ENCODE measurements at places on chromosomes 12 and 14. TPM values are rescaled to one million over a fixed set of nuclear protein-coding genes. Genes with fewer than 3 reads are reported as not detected.

- DNase-seq = no peak
Observed at GRCh38 chr12:57620245-57620935, 9.2 kb downstream of the ARHGEF25 start.

- DNase-seq = no peak
Observed at GRCh38 chr12:100624571-100624970, 51.1 kb downstream of the GAS2L3 start.

ACOT6 gene
- 0.19 TPM for polyA plus RNA-seq

DNA sequence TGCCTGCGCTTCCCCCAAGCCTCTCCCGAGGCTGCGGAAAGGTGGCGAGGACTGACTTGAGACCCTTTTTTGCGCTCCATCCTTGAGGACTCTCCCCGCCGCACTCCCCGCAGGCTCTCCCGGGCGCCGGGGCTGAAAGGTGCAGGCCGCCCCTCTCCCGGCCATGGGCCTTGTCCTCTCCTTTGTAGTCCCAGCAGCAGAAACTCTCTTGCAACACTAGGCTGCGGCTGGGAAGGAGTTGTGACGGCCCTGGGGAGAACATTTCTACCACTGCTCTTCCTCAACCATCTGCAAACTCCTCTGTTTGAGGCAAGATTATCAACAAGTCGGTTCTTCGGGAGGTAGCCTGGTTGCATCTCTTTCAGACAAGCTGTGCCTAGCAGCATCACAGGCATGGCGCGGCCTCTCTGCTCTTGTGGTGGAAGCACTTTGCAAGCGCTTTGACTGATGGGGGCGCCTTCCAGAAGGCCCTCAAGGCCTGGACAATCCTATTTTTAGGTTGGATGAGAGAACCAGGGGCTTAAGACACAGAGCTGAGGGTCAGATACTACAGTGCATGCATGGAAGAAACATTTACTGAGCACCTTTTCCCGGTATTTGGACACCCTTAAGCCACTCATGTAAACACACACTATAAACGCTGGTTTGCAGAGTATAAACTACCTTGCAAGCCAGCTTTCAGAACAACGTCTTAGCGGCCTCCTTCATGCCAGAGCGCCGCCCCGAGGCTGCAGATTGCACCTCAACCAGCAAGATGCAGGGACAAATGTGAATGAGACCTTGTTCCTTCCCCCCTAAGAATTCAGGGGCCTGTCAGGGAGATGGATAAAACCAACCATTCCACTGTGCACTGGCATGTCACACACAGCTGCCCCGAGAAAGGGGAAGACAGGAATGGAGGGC, 1.2 kb upstream of the PRIMA1 start:
- DNase-seq = no peak

DNA sequence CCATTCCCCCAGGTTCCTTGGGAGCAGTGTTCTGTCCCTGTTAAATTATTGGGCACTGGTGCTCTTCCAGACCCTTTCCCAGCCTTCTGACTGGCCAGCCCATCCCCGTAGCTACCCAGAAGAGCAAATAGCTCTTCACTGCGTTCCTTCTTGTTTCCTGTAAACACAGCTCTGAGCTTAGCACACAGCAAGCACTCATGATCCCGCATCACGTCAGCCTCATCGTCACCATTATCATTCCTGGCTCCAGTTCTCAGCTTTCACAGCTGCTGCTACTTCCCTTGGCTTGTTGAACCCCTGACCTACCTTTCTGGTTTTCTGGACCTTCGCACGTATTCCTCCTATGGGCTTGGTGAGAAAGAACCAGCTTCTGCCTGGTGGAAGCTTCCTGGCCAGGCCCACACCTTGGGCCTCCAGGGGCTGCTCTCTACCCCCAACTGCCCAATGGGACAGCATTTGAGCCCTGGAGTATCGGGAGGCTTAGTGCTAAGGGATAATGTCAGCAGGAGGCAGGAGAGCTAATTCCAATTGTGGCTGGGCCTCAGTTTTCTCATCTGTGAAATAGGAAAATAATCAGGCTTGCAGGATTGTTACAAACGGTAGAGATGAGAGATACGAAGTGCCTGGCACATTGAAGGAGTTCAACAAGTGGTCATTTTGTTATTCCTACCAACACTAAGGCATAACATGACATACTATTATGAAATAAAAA, 22.6 kb upstream of the PAPOLA start:
- DNase-seq = no peak

GLI1 gene
- polyA plus RNA-seq = 15.9 TPM

- DNase-seq = no peak
Observed at GRCh38 chr12:121289962-121290361, 6.5 kb downstream of the CAMKK2 start.

GRCh38 chr12:15453613-15454012, 131.3 kb downstream of the PTPRO start:
- no peak for DNase-seq

LHX5 gene
- not detected for polyA plus RNA-seq

DNA sequence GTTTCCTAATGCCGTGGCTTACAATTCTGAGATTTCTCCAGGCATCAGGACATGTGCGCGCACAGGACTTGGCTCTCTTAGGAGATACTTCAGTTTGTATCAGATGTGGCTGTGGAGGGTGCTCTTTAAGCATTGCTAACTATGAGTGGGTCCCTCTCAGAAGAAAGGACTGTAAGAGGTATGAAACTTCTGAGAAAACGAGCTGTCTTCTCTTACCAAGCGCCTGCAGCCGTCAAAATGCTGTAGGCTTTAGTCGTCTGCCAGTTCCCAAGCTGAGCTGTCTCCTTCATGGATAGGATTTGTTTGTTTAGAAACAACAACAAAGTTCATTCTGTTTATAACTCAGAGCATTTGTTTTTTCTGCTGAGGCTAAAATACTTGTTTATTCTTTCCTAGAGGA, 16.1 kb upstream of the MANSC4 start:
- DNase-seq = no peak

DNA sequence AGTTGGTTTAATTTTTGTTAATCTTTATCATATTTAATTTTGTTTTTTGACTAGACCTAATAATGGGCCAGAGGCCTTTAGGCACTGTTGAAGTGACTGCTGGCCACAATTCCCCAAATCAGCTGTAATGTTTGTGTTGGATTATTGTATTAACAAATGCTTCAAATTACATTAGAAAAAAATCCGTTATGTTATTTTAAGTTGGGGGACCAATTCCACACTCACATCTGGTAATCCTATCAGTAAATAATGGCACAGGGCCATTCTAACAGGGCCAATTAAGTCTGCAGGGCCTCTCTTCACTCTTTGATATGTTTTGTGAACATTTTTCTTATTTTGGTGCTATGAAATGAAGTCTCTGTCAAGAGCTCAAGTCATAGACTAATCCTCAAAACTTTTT, 39.6 kb downstream of the CHST11 start:
- DNase-seq = no peak

- no peak for DNase-seq
Observed at GRCh38 chr12:6182279-6182898, 17.8 kb upstream of the CD9 start.

DNA sequence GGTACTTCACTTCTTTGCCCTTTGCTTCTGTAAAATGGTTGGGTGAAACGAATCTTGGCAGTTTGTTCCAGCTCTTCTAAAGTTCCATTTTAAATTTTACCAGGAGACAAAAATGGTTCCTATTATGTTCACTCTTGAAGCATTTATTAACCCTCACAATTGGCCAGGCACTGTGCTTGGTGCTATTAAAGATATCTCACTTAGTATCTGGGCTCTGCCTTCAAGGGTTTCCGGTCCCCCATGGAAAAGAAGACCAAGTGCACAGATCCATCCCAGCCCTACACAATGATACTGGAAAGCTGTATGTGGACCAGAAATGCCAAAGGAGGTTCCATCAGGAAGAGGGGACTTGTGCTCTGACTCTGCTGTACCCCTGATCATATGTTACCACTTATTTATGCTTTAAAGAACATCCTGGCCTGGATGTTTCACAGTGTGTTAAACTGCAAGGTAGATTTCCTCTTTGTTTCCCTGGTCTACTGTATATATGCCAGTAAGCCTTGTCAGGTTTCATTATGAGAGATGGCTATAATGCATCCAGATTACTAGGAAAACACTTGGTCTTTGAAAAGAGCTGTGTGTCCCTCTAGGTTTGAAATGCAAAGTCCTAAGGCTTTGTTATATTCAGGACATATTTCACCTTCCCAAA, 154.8 kb downstream of the PRKCH start:
- no peak for DNase-seq

GRCh38 chr12:45406988-45407850, 191.3 kb downstream of the ANO6 start:
- no peak for DNase-seq

DNA sequence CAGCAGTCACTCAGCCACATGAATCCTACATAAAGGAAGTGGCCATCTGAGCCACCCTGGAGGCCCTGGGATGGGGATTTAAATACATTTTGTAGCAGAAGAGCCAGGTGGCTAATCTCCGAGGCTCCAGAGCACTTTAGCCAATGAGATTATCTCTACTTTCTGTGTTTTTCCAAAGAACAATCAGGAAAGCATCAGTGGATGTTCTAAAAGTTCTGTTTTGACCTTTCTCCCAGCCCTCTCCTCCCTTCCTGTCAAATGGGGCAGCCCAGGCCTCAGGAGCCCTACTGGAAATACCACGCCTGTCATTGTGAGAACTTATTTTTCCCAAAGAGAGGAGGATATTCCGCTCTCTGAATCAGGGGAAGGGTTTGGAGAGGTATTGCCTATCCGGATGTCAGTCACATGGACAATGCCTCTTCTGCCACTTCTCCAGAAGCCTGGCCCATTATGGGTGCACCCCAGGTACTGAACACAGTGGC, 336.8 kb upstream of the FKBP4 start:
- no peak for DNase-seq

DNA sequence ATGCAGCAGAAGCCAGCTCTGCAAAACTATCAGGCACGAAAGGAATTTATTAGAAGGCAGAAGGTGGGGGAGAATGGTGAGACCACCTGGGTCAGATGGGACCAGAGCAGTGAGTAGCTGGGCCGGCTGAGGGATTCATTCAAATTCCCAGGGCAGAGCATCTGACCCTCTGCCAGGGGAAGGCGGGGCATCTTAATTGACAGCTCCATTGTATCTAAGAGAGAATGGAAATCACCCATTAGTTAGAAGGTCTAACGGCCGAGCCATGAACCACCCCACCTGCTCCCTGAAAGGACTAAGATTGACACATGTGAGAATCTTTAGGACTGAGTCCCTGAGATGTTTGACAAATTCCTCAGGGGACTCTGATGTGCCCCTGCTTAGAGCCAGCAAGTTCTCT, 83.7 kb downstream of the PHETA1 start:
- DNase-seq = no peak

DNA sequence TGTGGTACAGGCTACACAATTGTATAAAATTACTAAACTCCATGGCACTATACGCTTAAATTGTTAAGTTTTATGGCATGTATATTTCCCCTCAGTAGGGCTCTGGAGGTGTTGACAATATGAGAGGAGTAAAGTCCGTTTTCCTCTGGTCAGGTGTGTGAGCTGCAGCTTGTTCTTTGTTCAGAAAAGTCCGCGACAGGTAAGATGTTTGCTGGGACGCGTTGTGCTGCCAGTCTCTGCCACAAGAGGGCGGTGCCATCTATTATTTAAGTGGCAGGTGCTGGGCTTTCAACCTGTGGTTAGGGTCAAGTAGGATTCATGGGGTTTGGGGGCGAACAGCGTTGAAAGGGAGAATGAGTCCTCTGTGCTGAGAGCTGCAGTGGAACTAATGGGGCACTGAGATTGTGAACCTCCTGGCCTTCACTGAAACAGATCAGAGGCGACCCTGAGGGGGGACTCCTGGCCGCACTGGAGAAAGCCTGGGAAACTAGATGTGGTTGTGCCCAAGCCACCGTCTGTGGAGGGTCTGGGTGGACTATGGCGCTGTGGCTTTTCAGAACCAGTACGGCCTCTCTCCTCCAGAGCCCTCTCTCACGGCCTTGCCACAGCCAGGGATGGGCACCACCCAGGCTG, 179.0 kb downstream of the SLC15A4 start:
- no peak for DNase-seq

SPATA7 gene
- polyA plus RNA-seq = 26.1 TPM

KLRG1 gene
- 3.0 TPM for polyA plus RNA-seq

GUCY2C gene
- 0.54 TPM for polyA plus RNA-seq

ARMH4 gene
- polyA plus RNA-seq = 81.3 TPM

- no peak for DNase-seq
Observed at GRCh38 chr14:51431033-51431709, 191.1 kb downstream of the TMX1 start.

DNA sequence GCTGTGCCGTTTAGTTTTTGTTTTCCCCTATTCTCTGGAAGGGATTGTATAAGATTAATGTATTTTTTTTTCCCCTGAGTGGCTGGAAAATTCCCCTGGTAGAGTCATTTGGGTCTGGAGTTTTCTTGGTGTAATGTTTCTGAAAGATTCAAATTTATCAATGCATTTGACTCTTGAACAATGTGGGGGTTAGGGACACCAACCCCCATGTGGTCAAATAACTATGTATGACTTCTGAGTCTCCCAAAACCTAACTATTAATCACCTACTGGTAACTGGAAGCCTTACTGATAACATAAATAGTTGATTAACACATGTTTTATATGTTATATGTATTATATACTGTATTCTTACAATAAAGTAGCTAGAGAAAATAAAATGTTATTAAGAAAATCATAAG, 220.1 kb upstream of the PDE3A start:
- DNase-seq = no peak

DNA sequence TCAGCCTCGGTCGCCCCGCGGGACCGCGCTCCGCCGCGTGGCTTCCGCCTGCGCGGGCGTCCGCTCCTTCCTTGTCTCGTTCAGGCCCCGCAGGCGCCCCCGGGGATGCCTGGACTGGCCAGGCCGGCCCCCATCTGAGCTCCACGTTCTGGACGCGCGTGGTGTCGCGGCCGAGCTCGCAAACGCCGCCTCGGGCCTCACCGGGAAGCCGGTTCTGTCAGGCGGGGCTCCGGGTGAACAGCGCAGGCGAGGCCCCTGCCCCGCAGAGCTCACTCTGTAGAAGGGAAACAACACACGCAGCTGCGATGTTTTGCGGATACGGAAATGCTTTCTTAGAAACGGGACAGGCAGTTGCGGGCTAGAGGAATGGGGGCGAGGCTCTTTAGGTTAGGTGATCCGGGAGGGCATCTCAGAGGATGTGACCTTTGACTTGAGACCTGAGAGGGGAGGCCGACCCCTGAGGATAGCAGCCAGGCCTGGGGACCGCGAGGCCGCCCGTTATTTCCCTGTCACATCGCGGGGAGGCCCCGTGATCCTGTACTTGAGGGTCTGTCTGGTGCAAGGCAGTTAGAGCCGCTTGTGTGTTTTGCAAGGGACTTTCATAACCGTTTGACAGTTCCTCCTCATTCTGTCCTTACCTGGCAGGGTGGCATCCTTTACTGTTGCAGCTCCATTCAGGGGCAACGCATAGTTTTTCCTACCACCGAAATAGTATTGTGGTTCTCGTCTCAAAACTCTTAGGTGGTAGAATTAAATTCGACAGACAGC, 584 bp downstream of the VRK1 start:
- DNase-seq = no peak

PSMC6 gene
- 152 TPM for polyA plus RNA-seq

- DNase-seq = no peak
Observed at GRCh38 chr12:128551266-128551665, 272.5 kb downstream of the SLC15A4 start.

DNA sequence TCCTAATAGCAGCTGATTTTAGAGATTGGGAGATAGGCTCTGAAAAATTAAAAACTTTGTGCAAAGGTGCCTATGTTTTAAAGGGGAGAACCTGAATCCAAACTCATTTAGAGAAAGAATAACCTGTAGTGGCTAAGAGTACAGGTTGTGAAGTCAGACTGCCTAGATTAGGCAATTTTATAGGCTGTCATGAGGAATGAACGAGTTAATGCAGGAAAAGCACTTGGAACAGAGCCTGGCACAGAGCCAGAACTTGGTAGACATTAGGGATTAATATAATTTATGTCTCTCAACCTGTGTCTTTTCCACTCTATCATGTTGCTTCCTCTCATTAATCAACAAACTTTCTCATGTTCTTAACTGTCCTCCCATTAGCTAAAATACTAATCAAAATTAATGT, 98.1 kb downstream of the WIF1 start:
- no peak for DNase-seq
